GM18507 (cell line): ENCODE measurements at places on chromosomes 3 and 15.

GRCh38 chr3:26118165-26118564, 328.3 kb downstream of the OXSM start:
- DNase-seq = no peak

GRCh38 chr3:171556148-171556547, 95.9 kb upstream of the TNIK start:
- DNase-seq = no peak

DNA sequence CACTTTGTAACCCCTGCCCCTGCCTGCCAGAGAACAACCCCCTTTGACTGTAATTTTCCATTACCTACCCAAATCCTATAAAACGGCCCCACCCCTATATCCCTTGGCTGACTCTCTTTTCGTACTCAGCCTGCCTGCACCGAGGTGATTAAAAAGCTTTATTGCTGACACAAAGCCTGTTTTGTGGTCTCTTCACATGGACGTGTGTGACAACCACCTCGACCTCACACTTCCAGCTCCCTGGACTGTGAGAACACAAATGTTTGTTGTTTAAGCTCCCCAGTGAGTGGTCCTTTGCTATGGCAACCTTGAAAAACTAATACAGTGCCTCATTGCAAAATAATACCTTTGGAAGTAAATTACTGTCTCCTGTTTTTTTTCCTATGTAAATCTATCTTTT, 299.2 kb upstream of the POU1F1 start:
- DNase-seq = no peak

GRCh38 chr3:130795396-130795795, 48.8 kb upstream of the PIK3R4 start:
- DNase-seq = no peak

DNA sequence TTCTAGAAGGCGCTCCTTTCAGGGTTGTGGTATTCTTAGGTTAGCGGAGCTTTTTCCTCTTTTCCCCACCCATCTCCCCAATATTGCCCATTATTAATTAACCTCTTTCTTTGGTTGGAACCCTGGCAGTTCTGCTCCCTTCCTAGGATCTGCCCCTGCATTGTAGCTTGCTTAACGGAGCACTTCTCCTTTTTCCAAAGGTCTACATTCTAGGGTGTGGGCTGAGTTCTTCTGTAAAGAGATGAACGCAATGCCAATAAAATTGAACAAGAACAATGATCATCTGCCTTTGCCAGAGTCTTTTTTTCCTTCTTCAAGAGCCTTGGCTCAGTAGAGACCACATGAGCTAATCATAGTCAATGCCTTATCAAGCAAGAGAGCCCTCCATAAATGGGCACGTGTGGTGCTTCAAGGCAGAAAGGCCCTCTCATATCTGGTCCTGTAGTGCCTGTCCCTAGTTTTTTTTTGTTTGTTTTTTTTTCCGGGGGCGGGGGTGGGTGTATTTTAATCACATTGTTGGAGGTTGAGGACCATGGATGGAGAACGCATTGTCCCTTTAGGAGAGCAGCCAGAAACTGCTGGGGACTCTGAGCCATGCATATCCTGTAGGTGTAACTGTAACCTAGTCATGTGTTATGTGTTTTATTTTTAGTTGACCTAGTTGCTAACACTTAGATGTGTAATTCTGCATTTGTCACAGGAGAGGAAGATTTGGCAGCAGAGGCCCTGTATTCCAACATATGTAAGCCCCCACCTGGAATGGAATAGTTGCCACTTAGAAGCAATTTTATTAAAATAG, 64.7 kb upstream of the ACAD9 start:
- DNase-seq = no peak
